H4 (cell line): ENCODE measurements at places on chromosomes 13 and 19. TPM values are rescaled to one million over a fixed set of nuclear protein-coding genes. Genes with fewer than 3 reads are reported as not detected.

The SYNE4 gene
- total RNA-seq = 0.60 and 0.94 TPM in 2 replicates

The ADGRE3 gene
- total RNA-seq = not detected in 2 replicates

The NXNL1 gene
- not detected in 2 replicates for total RNA-seq

The ONECUT3 gene
- not detected in 2 replicates for total RNA-seq

The TMEM238 gene
- total RNA-seq = not detected in 2 replicates

The CEACAM1 gene
- 0.35 TPM in 1 of 2 replicates, not detected in the other for total RNA-seq

The RFPL4AL1 gene
- 1.8 TPM in 1 of 2 replicates, not detected in the other for total RNA-seq

The CYP2B6 gene
- total RNA-seq = not detected in 2 replicates

The ZNF726 gene
- total RNA-seq = 8.9 and 9.3 TPM in 2 replicates

The FBXO46 gene
- 2.3 and 2.8 TPM in 2 replicates for total RNA-seq

The MPND gene
- total RNA-seq = 1.7 and 2.9 TPM in 2 replicates

The DIRAS1 gene
- total RNA-seq = 1.1 and 1.3 TPM in 2 replicates

The CGB8 gene
- total RNA-seq = 1.5 TPM in 1 of 2 replicates, not detected in the other

The HCN2 gene
- 4.5 and 4.6 TPM in 2 replicates for total RNA-seq

The KPTN gene
- 9.2 and 10.6 TPM in 2 replicates for total RNA-seq

The DACT3 gene
- total RNA-seq = 0.56 and 0.78 TPM in 2 replicates

The HPN gene
- not detected in 2 replicates for total RNA-seq
